T follicular helper cell (primary cell): ENCODE measurements at places on chromosomes 13 and 19.
A peak's percentile ranks its signal among the peaks of the same experiment; 100 is the strongest.

DNA sequence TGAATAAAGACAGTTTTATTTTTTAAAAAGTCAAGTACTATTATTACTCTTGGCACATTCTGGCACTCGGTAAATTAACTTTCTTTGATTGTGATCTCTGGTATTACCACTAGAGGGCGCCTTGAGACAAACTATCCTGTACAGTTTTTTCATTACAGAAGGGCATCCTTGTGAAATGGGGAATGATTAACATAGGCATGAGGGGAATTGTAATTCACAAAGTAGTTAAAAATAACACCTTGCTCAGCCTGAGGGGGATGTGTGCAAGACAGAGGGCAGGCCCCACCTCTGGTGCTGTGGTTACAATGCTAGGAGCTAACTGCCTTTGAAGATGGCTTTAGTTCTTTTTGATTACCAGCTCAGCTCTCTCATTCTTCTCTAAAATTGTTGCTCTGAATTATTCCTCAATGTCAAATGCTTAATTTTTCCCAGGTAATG is 24.2 kb upstream of the C1QTNF9B start:
- DNase-seq: no peak

DNA sequence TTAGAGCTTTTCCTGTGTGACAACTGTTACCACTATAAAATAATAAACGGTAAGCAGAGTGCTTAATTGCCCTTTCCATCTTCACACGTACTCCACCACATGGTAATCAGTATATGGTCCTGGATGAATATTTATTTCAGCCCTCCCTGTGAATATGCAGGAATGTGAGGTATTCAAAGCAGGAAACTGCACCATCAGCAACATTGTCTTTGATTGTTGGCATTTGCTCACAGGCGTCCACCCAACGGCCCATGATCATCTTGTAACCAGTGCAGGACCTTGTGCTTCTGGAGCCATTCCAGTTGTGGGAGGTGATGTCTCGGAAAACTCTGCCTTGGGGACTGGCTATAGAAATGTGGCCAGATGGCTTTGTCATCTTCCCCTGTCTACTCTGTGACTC is 132.6 kb downstream of the COG6 start:
- DNase-seq: no peak

- DNase-seq: no peak
Observed at GRCh38 chr19:47405854-47406417, 13.4 kb downstream of the MEIS3 start.

GRCh38 chr19:39497996-39498797 is 550 bp upstream of the DLL3 start:
- DNase-seq: no peak

DNA sequence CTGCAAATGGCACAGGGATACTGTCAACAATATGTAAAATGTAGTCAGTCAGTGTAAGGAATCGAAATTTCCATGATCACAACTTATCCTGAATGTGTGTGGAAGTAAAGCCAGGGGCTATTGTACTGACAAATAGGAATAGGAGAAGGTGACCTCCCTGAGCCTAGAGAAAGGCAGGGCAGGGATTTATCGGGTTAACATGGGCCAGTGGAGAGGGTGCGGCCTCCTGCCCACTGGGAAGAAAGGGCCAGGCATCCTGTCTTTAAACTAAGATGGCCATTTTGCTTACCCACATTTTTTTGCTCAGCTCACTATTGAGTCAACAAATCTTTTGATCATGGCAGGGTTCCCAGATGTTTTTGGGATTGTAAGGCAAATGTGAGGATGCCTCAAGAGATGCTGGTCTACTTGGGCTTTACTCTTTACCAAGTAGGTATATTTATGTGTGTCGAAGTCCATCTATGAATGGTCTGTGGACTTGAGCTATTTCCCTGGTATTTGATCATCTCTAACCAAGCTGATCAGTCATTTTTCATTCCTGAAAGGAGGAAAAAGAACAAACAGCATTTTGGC is 116.6 kb upstream of the RNF113B start:
- no peak for DNase-seq

DNA sequence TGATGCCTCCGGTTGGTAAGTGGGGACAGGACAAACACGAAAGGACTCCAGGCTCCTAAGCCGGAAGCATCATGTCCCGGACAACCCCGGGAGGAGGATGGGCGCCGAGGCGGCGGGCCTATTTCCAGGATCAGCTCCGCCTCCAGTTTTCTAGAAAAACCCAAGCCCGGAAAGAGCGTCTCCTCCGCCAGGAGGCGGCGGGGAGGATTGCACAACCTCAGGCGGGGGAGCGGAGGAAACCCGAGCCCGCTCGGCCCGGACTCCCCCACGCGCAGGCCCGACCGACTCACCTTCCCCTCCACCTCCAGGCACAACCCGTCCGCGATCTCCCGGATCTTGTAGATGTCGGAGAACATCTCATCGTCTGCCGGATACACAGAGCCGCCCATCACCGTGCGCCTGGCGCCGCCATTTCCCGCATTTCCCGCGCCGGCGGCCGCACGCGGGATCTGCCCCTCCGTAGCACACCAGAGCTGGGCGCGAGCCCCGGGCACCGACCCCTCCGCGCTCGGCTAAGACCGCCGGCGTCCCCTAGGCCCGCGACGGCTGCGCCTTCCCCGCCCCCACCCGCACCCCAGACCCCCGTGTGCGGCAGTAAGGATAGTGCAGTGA is 455 bp downstream of the TPT1 start:
- peak; percentile 70 for DNase-seq

GRCh38 chr19:5953030-5953589 is 24.8 kb downstream of the RANBP3 start:
- no peak for DNase-seq

DNA sequence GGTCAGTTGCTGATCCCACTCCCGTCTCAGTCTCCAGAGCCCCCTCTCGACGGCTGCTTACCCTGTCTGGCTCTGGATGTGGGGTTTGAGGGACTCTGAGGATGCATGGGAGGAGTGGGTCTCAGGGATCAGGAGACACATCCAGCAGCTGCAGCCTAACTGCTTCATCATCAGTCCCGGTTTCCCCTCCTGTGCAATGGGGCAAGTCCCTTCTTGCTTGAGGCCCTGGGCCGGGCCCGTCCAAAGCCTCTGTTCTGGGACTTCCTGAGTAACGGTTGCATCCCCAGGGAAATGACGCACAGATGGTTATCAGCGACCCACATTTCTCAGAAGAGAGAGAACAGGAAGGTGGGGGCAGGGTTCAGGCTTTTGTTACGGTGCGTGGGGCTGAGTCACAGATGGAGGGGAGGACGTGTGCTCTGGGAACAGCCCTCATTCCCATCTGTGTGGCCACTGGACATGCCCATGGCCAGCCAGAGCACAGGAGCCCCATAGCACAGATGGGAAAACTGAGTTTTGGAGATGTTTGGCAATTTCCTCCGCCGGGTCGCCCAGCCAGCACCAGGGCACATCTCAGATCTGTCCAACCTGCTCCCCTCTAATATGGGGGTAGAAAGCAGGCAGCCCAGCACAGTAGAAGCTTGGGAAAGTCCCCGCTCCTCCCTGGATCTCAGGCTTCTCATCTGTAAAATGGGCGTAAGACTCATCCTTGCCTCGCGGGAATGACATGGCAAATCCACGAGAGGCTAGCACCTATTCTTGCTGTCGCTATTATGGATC is 19.3 kb downstream of the GNA15 start:
- DNase-seq: peak; percentile 76

- no peak for DNase-seq
Observed at GRCh38 chr19:371501-372168, 27.0 kb upstream of the MIER2 start.

DNA sequence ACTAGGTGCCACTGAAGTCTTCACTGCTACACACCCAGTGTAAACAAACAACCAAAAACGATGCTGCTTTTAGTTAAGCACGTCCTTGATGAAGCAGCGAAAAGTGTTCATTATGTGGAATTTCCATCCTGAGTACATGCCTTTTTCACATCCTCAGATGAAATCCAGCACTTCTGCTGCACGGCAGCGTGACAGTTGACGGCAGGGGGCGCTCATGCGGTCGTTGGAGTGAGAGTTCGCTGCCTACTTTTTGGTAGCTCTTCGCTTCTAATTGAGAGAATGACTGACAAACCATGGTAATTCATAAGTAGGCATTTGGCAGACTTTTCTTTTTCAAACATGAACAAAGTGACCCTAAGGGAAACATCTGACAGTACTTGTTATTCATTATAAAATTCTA is 1124.9 kb downstream of the EFNB2 start:
- DNase-seq: no peak
